ENCODE measurements at places on chromosomes 4 and X.

- DNase-seq, result no peak
These were observed 1096.1 kb upstream of the PRKX start for GRCh38 chrX:4809571-4809970.

DNA sequence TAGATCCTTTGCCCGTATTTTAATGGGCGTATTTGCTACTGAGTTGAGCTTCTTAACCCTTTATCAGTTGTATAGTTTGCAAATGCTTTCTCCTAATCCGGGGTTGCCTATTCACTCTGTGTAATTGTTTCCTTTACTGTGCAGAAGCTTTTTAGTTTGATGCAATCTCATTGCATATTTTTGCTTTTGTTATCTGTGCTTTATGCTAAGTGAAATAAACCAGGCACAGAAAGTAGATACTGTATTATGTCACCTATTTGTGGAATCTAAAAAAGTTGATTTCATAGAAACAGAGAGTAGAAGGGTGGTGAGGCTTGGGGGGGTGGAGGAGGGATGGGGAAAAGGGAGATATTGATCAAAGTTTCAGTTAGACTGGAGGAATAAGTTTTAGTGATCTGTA is 17.7 kb downstream of the OGT start:
- DNase-seq, result no peak

GRCh38 chr4:181971973-181972372 is 271.2 kb upstream of the TENM3 start:
- DNase-seq, result no peak

GRCh38 chrX:51866210-51866609 is 27.2 kb upstream of the MAGED1 start:
- no peak for DNase-seq

GRCh38 chrX:13786048-13786447 is 30.8 kb downstream of the GPM6B start:
- no peak for DNase-seq

DNA sequence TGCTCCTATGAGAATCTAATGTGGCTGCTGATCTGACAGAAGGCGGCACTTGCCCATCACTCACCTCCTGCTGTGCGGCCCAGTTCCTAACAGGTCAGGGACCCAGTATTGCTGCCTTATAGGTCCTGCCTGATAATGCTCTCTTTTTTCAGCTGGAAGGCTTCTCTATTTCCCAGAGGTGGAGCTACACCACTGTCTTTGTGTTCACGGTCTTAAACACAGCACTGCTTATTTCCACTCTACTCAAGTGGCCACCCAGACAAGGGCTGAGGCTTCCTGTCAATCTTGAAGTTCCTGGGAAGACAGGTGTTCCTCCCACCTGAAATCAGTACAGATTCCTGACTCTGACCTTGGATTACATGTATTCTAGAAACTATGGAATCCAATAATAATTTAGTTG is 270.6 kb downstream of the NR3C2 start:
- DNase-seq, result no peak

DNA sequence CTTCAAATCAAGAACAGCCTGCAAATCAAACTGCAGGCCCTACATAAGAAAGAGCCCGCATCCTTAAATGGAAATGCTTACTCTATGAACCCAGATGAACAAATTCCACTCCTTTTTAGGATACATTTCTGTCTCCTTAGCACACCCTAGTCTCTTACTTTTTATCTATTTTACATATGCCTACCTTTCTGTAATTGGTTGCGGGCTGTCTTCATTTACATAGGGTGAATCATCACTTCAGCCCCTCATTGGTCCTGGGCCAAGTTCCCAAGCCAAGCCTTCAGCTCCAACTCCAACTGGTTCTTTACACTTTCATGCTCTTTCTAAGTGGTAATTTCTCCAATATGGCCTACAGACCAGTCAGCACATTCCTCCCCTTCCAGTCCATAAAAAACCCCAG is 219.3 kb downstream of the TRAM1L1 start:
- DNase-seq, result no peak

- DNase-seq, result no peak
These were observed 33.2 kb downstream of the RELL1 start for GRCh38 chr4:37652747-37653527.

DNA sequence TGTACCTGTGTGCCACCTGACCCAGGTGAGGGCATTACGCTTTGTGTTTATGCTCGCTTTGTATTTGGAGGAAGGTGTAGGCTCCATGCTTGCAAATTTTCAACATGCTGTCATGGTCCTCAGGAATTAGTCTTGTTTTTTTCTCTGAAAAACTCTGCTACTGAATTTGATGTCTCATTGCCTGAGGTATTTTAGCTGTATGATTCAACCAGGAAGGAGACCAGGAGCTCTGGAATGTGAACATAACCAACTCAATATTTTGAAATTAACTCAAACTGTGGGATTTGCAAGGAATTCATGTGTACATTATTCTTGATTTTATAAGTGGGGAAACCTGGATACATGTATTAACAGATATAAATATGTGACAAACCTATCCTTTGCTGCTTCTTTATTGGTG is 134.1 kb downstream of the SLC4A4 start:
- DNase-seq, result no peak

DNA sequence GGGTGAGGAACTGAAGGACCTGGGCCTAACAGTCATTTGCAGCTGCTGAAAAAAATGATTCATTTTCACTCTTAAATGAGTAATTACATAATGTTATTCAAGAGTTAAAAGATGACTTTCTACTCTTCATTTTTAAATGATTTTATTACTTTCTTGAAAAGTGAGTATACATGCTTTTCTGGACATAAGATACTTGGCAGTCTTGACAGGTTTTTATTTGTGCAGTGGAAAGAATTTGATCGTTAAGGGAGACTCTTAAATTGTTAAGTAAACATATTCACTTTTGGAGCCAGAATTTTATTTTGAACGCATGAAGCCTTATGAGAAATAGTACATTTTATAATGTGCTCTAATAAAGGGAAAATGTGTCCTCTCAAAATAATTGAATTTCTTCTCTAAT is 245.7 kb downstream of the TENM3 start:
- no peak for DNase-seq

DNA sequence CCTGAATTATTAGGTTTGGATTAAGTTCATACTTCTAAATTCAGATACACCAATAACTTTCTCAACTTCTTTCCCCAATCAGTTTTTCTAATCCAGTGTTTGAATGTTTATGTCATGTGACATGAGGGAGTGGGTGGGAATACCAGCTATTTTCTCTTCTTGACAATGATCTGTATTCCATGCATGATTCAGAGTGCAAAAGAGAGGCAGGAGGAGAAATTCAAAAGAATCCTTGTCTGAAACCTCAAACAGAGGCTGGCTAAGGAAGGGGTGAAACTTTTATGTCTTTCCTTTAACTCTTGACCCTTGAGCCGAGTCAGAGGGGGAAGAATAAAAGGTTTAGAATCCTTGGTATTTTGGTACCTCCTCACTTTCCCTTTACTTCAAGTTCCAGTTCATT is 544.7 kb downstream of the SPRY1 start:
- DNase-seq, result no peak

GRCh38 chr4:21949073-21949457 is 493 bp upstream of the KCNIP4 start:
- no peak for DNase-seq

GRCh38 chr4:133156096-133156495 is 7.0 kb downstream of the PCDH10 start:
- no peak for DNase-seq

- no peak for DNase-seq
These were observed 974.3 kb upstream of the INTU start for GRCh38 chr4:126658411-126658810.

DNA sequence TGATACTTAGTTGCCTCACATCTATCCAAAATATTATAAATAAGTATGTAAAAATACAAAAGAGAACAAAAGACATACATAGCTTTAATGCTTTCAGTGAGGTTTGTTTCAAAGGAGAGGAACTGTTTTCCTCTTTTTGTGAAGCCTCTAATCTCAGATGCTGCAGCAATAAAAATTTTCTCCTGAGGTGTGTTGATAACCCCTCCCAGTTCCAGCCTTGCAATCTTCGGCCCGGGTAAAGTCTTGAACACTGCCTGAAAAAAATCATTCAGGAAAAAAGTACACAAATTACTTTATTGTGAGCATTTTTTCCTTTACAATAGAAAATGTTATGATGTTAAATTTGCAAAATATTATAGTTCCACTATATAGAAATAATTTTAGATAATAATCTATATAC is 8.8 kb downstream of the BBS7 start:
- DNase-seq, result no peak

Data from D341Med (cell line).